ENCODE measurements at places on chromosomes 5 and 9. TPM values are rescaled to one million over a fixed set of nuclear protein-coding genes. Genes with fewer than 3 reads are reported as not detected.

Gene INSL6
- not detected for total RNA-seq

Gene PCDHB11
- total RNA-seq: 0.85 TPM

Gene PCDHGC5
- total RNA-seq: 2.0 TPM

Gene PDE6A
- not detected for total RNA-seq

Gene SPINK4
- not detected for total RNA-seq

Gene SLC45A2
- not detected for total RNA-seq

Gene CFAP77
- total RNA-seq: not detected

Gene SPATA31D4
- total RNA-seq: not detected

Gene PRR7
- total RNA-seq: 10.9 TPM

Gene C8G
- not detected for total RNA-seq

Gene SOHLH1
- total RNA-seq: not detected

Gene FAM153A
- total RNA-seq: 0.56 TPM

Gene PCDHB9
- total RNA-seq: 0.56 TPM

Gene PPP2R2B
- not detected for total RNA-seq

Gene OMD
- total RNA-seq: not detected

Gene PTGES
- 9.0 TPM for total RNA-seq

Gene CEP72
- 1.7 TPM for total RNA-seq

All from regular cardiac myocyte (primary cell).